ENCODE measurements at places on chromosomes 3 and 15.
A peak's percentile ranks its signal among the peaks of the same experiment; 100 is the strongest.

- no peak for DNase-seq
These were observed 76.7 kb upstream of the FAM3D start for GRCh38 chr3:58743296-58743695.

DNA sequence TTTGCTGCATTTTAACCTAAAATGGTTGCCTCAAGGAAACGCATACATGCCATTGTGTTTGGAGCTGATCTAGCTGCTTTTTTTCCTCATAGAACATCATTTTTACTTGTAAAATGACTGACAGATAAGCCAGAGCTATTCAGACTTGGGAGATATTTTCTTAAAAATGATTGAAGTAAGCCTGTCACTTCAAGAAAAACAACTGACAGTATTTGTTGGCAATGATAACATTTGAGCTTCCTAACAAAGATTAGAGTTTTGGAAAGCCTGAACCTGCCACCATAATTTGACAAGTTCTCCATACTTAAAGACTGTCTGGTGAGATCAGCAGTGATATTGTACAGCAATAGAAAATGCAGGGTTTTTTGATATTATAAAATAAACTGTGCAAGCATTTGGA is 27.6 kb upstream of the MRPL3 start:
- DNase-seq: no peak

GRCh38 chr3:187375581-187375980 is 7.4 kb downstream of the RTP4 start:
- DNase-seq: no peak

- no peak for DNase-seq
These were observed 361 bp downstream of the SEMA3F start for GRCh38 chr3:50155491-50155878.

- no peak for DNase-seq
These were observed 56.7 kb downstream of the MYO1E start for GRCh38 chr15:59315914-59316451.

- no peak for DNase-seq
These were observed 31.7 kb upstream of the MNS1 start for GRCh38 chr15:56496635-56497034.

- DNase-seq: no peak
These were observed 1249.8 kb downstream of the ROBO1 start for GRCh38 chr3:78517965-78518364.

- no peak for DNase-seq
These were observed 198.2 kb upstream of the UBE2E2 start for GRCh38 chr3:23004971-23005370.

DNA sequence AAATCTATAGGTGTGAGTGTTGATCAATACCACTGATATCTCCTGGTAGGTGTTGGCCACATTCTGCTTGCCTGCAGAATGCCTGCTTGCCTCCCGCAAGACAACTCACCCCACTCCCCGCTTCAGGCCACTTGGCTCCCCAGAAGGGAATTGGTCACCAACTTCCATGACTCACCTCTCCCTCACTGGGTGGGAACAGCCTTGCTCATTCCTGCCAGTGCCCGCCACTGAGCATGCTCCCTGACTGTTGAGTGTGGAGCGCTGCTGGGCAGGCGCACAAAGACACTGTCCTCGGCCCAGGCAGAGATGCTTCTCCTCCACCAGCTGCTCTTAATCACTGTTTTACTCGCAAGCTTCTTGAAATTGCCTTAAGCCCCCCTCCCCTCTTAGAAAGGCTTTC is 57.3 kb upstream of the PPP2R3A start:
- no peak for DNase-seq

- peak; percentile 48 for DNase-seq
These were observed 34.5 kb downstream of the IL17RD start for GRCh38 chr3:57130571-57131209.

DNA sequence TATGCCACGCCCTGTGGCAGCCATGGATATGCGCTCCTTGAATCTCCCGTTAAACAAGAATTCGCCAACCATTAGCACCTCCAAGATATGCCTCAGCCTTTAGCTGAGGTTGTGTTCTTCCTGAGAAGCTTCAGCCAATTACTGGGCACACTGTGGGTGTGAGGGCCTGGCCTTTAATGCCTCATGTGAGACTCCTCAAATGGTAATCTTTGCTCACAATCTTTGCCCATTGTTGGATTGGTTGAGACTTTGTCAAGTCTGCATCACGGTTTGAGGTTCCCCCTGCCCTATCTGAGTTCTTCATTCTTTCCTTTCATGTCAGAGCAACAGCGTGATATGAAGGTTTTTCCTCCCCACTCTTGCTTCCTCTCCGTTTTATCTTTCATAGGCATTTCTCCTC is 108.1 kb upstream of the CCDC54 start:
- no peak for DNase-seq

DNA sequence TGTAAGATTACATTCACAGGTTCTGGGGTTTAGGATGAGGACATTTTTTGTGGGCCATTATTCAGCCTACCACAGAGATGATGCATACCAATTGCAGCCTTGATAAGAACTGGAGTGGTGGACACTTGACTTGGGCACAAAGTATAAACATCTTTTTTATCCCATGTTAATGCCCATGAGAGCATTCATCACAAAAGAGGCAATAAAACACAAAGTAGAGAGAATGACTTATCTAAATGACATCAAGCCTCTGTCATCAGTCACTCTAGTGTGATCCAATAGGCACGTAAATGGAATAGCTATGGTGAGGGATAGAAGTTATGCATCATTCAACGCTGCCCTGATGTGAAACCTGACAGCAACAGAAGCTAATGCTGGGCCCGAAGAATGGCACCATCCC is 25.8 kb downstream of the VEPH1 start:
- no peak for DNase-seq

GRCh38 chr3:48820612-48821324 is 26.9 kb downstream of the PRKAR2A start:
- no peak for DNase-seq

- DNase-seq: no peak
These were observed 35.3 kb downstream of the MUC20 start for GRCh38 chr3:195755791-195756676.

DNA sequence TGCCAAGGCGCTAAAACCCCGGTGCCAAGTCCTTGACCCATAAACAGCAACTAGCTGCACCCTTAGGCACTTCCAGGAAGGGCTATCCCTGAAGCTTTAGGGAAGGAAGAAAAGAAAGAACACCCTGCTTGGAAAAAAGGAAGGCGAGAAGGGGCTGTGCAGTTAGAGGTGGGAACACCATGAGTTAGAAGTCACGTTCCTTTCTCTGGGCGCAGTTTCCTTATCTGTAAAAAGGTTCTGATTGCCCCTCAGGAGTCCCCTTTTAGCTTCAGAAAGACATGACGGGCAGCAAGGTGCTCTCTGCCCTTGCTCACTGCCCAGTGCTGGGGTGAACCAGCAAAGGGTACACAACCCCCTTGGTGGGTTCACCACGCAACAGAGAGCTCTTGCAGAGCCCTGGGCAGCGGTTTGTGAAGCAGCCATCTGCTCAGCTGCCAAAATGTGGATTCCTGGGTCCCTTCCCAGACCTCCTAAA is 798 bp downstream of the GCHFR start:
- DNase-seq: no peak

DNA sequence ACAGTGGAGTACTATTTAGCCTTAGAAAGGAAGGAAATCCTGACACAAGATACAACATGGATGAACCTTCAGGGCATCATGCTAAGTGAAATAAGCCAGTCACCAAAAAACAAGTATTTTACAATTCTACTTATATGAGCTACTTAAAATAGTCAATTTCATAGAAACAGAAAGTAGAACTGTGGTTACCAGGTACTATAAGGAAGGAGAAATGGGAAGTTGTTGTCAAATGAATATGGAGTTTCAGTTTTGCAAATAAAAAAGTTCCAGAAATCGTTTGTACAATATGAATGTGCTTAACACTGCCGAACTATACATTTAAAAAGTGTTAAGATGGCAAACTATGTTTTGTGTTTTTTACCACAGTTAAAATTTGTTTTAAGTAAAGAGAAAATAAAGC is 26.8 kb downstream of the TRANK1 start:
- DNase-seq: no peak

GRCh38 chr3:31105438-31106077 is 211.1 kb upstream of the GADL1 start:
- no peak for DNase-seq

GRCh38 chr15:26073430-26074333 is 210.6 kb upstream of the ATP10A start:
- DNase-seq: no peak

DNA sequence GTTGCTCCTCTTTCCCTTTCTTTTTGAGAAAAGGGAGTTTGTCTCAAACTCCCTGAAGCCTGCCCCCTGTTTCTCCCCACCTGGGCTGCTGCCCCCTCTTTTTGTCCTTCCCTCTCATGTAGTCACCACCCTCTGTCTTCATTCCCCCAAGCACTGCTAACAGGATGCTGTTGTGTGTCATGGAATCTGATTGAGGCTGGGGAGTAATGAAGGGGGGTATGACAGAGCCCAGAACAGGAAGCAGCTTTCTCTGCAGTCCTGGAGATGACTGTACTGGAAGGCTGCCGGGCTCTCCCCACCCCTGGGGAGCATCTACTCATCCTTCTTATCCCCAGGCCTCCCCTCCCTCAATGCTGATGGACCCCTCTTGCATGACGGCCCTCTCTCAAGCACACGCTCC is 181.6 kb downstream of the ABHD5 start:
- DNase-seq: no peak

- DNase-seq: peak; percentile 84
These were observed 11.2 kb downstream of the TNFSF10 start for GRCh38 chr3:172511783-172512762.

- DNase-seq: no peak
These were observed 195.2 kb upstream of the DPPA4 start for GRCh38 chr3:109532257-109533216.

DNA sequence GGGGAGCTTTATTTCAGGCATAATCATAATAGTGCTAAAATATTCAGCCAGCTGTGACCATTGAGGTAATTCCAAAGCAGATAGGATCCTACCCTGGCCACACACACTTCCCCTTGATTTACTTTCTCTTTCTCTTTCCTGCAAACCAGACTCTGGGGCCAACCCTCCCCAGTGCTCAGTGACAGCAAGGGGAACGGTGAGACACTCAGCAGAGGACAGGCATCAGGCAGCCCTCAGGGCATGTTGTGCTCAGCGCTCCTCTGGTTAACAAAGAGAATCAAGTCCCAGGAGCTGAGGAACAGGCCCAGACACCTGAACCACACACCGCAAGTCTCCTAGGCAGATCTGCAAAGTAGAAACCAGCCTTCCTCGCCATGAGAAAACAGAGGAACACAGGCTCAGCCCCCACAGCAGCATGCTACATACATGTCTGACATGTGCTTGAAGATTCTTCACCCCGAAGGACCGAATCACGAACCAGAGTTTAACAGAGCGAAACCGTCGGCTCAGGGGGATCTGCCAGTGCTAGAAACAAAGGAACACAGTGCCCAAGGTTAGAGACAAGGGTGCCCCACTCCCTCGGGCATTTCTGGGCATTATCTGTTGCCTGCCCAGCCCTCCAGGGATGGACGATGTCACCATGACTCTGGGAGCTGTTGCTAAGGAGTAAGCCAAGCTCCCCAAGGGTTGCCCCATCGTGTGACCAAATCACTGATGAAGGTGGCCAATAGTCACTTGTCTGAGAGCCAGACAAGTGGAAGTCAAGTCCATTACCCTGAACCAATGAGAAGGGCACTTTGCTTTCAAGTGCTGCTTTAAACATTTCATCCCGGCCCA is 17.5 kb downstream of the HDC start:
- DNase-seq: no peak

GRCh38 chr3:121698901-121699300 is 38.2 kb upstream of the HCLS1 start:
- peak; percentile 38 for DNase-seq

DNA sequence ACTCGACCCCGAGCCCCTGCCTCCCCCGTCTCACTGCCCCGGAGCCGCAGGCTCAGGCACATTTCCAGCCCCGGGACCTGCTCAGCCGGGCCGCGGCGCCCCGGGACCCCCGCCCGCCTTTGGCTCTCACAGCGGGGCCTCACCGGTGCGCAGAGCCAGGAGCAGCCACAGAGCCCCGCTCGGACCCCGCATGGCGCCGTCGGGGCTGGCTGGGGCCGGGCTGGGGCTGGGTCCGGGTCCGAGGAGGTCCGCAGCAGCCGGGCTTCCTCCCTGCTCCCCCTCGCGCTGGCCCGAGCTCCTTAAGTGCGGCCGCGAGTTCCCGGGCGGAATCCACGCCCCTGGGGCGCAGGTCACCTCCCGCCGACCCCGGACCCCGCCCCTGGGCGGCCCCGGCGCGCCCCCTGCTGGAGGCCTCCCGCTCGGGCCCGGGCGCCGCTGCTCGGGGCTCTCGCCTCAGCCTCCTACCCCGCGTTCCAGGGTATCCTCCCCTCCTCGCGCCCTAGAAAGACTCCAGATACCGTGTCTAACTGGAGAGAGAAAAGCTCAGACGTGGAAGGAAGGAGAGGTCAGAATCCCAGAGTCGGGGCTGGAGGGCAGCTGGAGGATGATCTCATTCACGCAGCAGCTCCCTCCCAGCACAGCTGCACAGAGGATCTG is at the start of gene MELTF:
TSS of gene MELTF (minus strand) at position 307 of the 657 bp plus-strand sequence. CDS start at position 192, 115 bp downstream.
- DNase-seq: peak; percentile 72

- no peak for DNase-seq
These were observed 2.1 kb downstream of the ZNF609 start for GRCh38 chr15:64462492-64462891.

DNA sequence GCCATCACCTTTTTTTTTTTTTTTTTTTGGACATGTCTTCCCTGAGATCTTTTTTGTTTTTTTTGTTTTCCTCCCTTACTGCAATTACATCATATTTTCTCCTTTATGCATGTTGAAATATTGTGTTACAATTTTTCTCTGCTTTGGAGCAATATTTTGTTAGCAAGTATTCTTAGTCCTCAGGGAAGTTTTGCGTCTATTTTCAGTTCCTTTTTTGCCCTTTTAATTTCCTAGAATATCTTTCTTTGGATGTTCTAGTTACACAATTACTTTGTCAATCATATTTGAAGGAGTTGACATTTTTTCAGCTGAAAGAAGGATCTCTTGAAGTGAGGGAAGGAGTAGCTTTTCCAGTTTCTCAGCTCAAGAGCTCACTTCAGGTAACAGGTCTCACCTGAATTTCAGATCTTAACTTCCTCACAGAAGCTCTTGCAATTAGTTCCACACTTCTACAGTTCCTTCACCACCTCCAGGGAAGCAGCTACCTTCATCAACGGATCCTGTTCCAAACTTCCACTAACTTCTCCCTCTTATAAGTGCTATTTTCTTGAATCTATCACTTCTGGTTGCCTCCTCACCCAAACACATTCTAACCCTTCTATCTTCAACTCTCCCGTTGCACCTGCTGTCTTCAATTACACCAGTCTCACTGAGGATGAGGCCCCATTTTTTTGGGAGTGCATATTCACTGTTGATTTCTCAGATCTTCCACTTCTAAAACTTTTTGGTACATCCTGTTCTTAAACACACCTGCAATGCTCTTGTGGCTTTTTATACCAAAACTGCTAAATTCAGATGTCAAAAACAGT is 57.8 kb upstream of the CPOX start:
- DNase-seq: no peak

GRCh38 chr15:58454950-58455401 is 23.2 kb downstream of the LIPC start:
- DNase-seq: no peak

DNA sequence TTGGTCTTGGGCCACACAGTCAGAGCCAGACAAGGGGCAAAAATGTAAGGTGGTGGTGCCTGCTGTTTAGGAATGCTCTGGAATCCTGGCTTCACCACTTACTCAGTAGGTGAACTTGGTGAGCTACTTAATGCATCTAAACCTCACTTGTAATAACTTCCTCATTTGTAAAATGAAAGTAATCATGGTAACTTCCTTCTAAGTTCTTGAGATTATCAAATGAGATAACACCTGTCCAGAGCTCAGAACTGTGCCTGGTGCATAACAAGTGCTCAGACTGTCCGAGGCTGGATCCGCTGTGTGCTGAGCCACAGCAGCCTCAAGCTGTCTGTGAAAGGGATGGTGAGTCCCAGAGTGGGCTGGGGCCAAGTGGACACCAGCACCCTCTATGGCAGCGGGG is 62.8 kb upstream of the KY start:
- no peak for DNase-seq

Measured in right cardiac atrium (tissue), 5 donors.